ENCODE measurements at places on chromosomes 3 and 15. TPM values are rescaled to one million over a fixed set of nuclear protein-coding genes. Genes with fewer than 3 reads are reported as not detected.

The RASGRP1 gene
- total RNA-seq, result 1.5 TPM

The C2CD4A gene
- 2.4 TPM for total RNA-seq

The LEKR1 gene
- 1.6 TPM for total RNA-seq

The NCEH1 gene
- 36.1 TPM for total RNA-seq

The PPIB gene
- total RNA-seq, result 656 TPM

The CAMKV gene
- total RNA-seq, result 0.21 TPM

- no peak overlapping the region for H3K4me3 ChIP-seq
- no peak for DNase-seq
- H3K36me3 ChIP-seq, result no peaks in the 10 kb centered on the region
- H3K4me1 ChIP-seq, result peaks cover 6% of the 10 kb centered on the region
- H3K27ac ChIP-seq, result no peak overlapping the region
Measured at GRCh38 chr3:171840811-171841619, 2.1 kb upstream of the TMEM212 start.

- no peaks in the 10 kb centered on the region for H3K27me3 ChIP-seq
- H3K36me3 ChIP-seq, result no peaks in the 10 kb centered on the region
- no peak overlapping the region for H3K27ac ChIP-seq
- DNase-seq, result no peak
- no peak overlapping the region for H3K4me3 ChIP-seq
Measured at GRCh38 chr3:37598808-37599581, 262.7 kb upstream of the CTDSPL start.

DNA sequence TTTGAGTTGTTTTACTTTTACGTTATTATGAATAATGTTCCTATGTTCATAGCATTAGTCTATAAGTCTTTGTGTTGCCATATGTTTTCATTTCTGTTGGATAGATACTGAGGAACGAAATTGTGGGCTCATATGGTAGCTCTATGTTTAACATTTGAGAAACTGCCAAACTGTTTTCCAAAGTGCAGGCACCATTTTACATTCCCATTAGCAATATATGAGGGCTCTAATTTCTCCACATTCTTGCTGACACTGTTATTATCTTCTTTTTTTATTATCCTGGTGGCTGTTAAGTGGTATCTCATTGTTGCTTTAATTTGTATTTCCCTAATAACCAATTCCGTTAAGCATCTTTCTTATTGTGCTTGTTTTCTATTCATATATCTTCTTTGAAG, 1.8 kb upstream of the PIK3R4 start:
- H3K27ac ChIP-seq, result no peak overlapping the region
- H3K4me1 ChIP-seq, result no peaks in the 10 kb centered on the region
- H3K4me3 ChIP-seq, result no peak overlapping the region
- no peaks in the 10 kb centered on the region for H3K27me3 ChIP-seq

DNA sequence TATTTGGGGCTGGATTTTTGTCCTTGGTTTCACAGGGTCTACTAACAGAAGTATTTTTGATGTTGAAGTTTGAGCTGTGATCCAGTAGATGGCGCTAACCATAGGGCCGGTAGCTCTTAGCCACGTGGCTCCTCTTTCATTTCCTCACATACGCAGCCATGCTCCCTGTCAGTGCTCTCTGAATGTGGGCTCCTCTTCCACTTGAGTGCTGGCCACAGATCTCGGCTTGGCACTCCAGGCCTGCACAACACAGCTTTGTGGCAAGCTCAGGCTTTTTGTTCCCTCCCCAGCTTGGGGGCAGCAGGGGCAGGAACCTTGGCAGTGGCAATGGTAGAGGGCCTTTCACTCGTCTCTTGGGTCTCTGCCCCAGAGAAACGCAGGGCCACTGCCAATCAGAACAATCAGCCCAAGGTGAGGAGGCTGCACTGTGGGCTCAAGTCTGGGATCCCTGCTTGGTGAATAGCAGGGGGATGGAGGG, 18.6 kb upstream of the DNAAF4 start:
- H3K4me1 ChIP-seq, result no peaks in the 10 kb centered on the region
- no peaks in the 10 kb centered on the region for H3K36me3 ChIP-seq
- H3K27me3 ChIP-seq, result no peaks in the 10 kb centered on the region
- no peak overlapping the region for H3K27ac ChIP-seq

- H3K4me3 ChIP-seq, result no peak overlapping the region
- H3K27ac ChIP-seq, result peak overlapping the region; percentile 85
- no peaks in the 10 kb centered on the region for H3K36me3 ChIP-seq
- peak; percentile 60 for DNase-seq
- peaks cover 15% of the 10 kb centered on the region for H3K4me1 ChIP-seq
Measured at GRCh38 chr3:50264383-50264963, 4.5 kb upstream of the SEMA3B start.

GRCh38 chr3:67569324-67569723, 85.1 kb downstream of the SUCLG2 start:
- H3K27me3 ChIP-seq, result no peaks in the 10 kb centered on the region
- no peak overlapping the region for H3K4me3 ChIP-seq
- no peaks in the 10 kb centered on the region for H3K4me1 ChIP-seq
- H3K27ac ChIP-seq, result no peak overlapping the region
- H3K36me3 ChIP-seq, result no peaks in the 10 kb centered on the region

DNA sequence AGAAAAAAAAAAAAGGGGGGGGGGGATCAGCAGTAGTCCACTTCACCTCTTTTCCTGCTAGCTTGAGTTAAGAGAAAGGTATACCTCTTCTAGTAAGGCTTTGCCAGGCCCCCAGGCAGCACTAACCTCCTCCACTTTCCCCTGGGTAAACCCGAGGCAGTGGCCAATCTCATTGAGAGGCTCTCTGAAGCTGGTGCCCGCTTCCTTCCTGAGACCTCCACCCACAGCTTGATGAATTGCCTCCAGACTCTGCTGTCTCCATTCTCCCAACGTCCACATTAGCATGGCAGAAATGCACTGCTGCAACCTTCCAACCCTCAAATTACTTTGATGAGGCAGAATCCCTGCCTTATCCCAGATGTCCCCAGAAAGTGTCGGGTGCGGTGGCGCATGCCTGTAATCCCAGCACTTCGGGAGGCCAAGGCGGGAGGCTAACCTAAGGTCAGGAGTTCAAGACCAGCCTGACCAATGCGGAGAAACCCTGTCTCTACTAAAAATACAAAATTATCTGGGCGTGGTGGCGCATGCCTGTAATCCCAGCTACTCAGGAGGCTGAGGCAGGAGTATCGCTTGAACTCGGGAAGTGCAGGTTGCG, 15.3 kb downstream of the RLBP1 start:
- no peaks in the 10 kb centered on the region for H3K27me3 ChIP-seq
- H3K36me3 ChIP-seq, result no peaks in the 10 kb centered on the region
- no peaks in the 10 kb centered on the region for H3K4me1 ChIP-seq
- no peak for DNase-seq
- H3K4me3 ChIP-seq, result no peak overlapping the region

DNA sequence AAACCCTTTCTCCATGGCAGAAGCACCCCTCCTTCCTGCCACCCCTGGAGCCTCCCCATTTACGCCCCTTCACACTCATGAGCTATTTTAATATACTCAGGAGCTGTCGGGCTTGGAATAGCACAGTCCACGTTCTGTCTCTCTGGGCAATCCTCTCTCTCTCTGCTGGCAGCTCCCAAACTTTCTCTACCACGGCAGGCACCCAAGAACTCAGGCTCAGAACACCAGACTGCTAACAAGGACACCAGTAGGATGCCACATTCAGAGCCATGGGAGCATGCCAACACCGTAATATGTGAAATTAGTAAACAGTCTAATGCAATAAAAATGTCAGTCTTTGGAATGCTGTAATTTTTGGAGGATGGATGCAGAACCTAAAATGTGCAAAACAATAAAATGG, 19.3 kb downstream of the TNFAIP8L3 start:
- no peaks in the 10 kb centered on the region for H3K4me1 ChIP-seq
- no peak overlapping the region for H3K27ac ChIP-seq
- H3K27me3 ChIP-seq, result no peaks in the 10 kb centered on the region
- no peaks in the 10 kb centered on the region for H3K36me3 ChIP-seq
- DNase-seq, result no peak
- H3K4me3 ChIP-seq, result no peak overlapping the region

DNA sequence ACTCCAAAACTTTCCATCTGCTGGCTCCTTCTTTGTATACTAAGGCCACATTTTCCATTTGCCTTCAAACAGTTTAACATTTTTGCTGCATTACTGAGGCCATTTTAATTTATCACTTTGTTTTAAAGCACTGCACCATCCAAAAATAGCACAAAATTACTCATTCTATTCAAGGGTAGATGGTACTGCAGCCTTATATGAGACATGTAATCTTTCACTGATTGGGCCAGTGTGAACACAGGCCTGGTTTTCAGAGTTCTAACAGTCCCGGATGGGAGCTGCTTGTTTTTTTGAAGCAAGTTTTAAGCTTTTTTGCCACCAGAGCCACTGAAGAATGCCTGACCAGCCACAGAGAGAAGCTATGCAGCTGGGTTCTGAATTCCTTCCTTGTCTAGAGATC, 172.3 kb upstream of the TSC22D2 start:
- no peaks in the 10 kb centered on the region for H3K4me1 ChIP-seq
- no peak for DNase-seq
- H3K27me3 ChIP-seq, result no peaks in the 10 kb centered on the region
- H3K27ac ChIP-seq, result peak overlapping the region; percentile 30
- no peaks in the 10 kb centered on the region for H3K36me3 ChIP-seq

DNA sequence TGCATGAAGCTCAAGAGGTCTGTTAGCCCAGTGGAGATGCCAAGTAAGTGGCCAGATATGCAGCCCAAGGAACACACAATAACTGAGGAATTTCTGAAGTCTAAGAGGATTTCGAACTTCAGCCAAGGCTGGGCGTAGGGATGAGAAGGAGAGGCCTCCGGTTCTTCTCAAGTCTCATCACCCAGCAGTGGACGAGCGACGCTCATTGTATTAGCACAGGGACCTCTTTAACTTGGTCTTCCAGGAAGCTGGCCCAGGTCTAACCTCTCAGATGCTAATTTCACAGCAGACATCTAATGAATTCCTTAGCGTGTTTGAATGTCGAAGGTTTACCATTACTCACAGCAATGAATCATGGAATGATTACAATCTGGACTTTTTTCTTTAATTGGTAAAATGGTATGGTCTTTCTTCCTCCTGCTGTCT, 85.0 kb downstream of the HES1 start:
- no peak overlapping the region for H3K4me3 ChIP-seq
- no peaks in the 10 kb centered on the region for H3K4me1 ChIP-seq
- no peak overlapping the region for H3K27ac ChIP-seq
- no peaks in the 10 kb centered on the region for H3K36me3 ChIP-seq

DNA sequence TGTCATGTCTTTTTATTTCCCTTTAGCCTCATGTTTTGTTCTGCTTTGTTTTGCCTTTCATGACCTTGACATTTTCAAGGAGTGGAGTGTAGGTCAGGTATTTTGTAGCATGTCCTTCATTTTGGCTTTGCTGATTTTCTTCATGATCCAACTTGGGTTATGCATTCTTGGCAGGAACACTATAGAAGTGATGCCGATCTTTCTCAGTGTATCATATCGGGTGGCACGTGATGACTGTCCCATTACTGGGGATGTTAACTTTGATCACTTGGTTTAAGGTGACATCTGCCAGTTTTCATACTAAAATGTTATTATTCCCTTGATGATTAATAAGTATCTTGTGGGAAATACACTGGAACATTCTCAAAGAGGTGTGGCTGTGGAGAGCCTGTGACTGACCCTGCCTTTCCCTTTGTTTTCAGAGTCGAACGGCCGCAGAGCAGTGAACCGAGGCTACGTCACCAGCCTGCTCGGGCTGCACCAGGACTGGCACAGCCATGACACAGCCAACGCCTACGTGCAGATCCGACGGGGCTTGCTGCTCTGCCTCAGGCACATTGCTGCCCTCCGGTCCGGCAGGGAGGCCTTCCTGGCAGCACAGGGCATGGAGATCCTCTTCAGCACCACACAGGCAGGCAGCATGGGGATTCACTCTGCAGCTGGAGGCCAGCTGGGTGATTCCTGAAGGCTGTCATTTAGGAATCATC, 167.7 kb downstream of the AGBL1 start:
- no peaks in the 10 kb centered on the region for H3K27me3 ChIP-seq
- DNase-seq, result no peak
- H3K27ac ChIP-seq, result no peak overlapping the region

DNA sequence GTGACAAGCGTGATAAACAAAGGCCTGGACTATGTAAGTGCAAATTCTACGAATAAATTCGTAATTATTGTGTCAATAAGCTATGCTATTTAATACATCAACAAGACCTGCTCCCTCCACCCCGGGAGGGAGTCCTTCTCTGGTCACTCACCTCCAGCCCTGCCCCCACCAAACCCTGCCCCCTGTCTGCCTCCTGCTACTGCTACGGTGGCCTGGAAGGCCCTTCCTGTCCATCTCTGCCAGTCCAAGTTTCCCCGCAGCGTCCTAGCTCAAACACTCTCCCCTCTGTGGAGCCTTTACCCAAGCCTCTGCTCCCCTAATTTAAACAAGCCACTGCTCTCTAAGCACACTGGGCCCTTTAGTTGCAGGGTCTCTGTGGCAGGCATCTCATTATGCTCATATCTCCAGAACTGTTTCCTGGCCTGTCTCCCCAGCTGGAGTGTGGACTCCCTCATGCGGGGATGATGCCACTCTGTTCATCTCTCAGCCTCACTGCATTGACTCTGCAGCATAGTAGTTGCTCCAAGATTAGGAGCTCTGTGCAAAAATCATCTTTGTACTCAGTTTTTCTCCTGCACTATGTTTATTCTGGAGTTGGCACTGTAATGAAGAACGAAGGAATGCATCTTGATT, 241.2 kb downstream of the NTRK3 start:
- no peaks in the 10 kb centered on the region for H3K27me3 ChIP-seq
- peak; percentile 17 for DNase-seq
- H3K36me3 ChIP-seq, result no peaks in the 10 kb centered on the region
- H3K27ac ChIP-seq, result no peak overlapping the region
